ENCODE measurements at places on chromosomes 1 and 21.

DNA sequence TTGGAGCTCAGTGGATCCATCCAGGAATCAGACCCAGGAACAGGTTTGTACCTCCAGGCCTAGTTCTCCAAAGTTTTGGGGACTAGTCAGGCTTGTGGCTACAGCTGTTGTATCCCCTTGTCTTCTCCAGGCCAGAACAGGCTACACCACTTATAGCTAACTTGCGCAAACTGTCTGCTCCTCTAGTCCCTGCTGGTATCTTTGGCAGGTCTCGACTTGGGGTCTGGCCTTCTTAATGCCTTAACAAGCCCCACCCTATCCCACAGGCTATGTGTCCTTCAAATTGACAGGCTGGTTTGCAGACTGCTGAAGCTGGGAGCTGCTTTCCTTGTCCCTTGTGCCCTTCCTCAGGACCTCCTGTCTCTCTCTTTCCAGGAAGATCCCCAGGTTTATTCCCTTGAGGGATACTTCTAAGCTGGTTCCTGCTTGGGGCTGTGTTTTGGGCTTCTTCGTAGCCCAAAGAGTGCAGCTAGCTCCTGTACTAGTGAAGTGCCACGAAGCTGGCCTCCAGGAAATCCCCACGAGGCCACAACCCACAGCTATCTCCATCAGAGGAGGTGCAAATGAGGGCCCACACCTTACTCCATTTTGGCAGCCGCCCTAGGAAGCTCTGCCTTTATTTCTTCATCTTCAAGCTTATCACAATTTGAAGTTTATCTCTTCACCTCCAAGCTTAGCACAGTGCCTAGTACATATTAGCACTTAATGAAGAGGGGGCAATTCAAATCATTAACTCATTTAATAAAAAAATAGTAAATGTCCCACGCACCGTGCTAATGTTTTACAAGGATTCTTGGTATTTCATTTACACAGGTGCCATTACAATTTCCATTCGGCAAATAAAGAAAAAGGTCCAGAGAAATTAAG lies 683 bp upstream of the DMAP1 start:
- no peak for DNase-seq

GRCh38 chr1:154502066-154502743 lies at the start of the genes SHE and TDRD10:
TSS of gene SHE (minus strand) at chr1:154502412. CDS start at chr1:154502026, 386 bp downstream.
TSS of gene TDRD10 (plus strand) at chr1:154502219. CDS start at chr1:154506904, 4,685 bp downstream.
- DNase-seq: no peak

DNA sequence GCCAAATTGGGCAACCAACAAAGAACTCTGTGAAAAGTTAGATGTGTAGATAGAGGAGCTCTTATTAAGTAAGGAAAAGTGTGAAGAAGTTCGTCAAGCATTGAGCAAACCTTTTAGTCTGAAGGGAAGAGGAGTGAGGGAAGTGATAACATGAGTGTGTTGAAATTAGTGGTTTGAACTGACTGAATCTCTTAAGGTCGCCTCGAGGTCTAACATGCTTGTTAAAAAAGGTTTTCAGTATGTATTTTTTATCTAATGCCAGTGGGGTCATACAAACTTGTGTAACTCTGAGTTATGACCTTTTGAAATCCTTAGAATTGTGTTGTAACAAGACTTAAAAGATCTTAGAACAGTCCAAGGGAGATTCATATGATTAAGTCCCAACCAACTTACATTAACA lies 34.1 kb downstream of the SOAT1 start:
- no peak for DNase-seq

GRCh38 chr21:21508859-21509258 lies 510.6 kb downstream of the NCAM2 start:
- no peak for DNase-seq

DNA sequence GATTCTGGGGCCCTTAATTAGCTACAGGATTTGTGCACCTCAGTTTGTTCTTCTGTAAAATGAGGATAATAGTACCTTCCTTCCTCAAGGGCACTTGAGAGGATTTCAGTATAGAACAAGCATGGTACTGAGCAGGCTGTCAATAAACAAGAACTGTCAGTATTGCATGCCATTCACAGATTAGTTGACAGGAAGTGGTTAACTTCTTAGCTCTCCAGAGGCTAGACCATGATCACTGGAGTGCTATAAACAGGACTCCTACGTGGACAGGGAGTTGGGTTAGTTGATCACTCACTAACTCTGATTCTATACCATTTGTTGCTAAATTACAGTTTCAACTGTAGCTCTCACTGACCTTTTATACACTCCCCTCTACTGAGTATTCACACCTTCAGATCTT lies 126.2 kb upstream of the DAB1 start:
- DNase-seq: no peak

- no peak for DNase-seq
Measured at GRCh38 chr1:239914751-239915231, 176.9 kb upstream of the FMN2 start.

DNA sequence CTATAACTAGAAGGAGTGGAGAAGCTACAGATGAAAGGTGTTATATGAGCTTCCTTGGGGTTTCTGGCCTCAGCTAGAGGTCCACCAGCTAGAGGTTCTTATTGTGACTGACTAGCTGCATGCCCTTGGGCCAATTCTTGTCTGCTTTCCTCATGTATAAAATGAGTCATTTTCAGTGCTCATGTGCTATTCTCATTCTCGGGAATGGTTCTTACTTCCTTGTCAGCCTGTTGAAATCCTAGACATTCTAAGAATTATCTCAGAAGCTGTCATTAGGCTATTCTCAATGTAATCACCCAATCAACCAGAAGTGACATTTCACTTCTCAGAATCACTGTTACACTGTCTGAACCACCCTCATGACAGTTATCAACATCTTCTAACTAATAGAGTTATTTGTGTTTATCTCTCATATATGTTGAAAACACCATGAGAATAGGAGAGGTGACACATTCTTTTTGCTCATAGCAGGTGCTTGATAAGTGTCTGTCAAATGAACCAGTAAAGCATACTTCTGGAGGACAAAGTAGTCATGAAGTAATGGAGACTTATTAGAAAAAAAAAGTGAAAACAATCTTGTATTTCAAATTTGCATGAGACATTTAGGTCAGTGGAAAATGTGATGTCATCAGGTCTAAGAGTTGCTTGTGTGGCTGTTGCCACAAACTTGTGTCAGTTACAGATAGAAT lies 122.8 kb upstream of the IVNS1ABP start:
- DNase-seq: peak; percentile 21

- DNase-seq: no peak
Measured at GRCh38 chr1:147124266-147124665, 48.0 kb downstream of the PRKAB2 start.

GRCh38 chr21:45359451-45360217 lies 45.3 kb upstream of the COL18A1 start:
- no peak for DNase-seq

GRCh38 chr1:46039571-46040052 lies 92.8 kb downstream of the PIK3R3 start:
- DNase-seq: no peak

GRCh38 chr1:156502894-156503697 lies 2.5 kb upstream of the MEF2D start:
- DNase-seq: no peak

DNA sequence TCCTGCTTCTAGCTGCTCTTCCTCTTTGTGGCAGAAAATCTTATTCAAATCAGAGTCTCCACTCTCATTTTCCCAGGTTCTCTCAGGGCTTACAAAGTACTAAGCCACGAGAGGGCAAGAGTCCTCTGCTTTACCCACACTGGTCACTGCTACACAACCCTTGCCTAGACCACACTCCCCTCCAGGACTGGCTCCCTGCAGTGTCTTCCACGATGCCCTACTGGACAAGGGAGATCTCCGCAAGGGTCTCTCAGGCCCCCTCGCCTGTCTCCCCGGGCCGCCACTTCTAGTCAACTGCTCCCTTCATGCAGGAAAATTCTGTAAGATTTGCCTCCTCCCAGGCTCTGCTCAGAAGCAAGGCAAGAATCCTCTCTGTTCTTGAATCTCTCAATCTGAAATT lies 319.6 kb downstream of the RRAGC start:
- DNase-seq: no peak

- no peak for DNase-seq
Measured at GRCh38 chr1:230157420-230158390, 90.7 kb downstream of the GALNT2 start.

DNA sequence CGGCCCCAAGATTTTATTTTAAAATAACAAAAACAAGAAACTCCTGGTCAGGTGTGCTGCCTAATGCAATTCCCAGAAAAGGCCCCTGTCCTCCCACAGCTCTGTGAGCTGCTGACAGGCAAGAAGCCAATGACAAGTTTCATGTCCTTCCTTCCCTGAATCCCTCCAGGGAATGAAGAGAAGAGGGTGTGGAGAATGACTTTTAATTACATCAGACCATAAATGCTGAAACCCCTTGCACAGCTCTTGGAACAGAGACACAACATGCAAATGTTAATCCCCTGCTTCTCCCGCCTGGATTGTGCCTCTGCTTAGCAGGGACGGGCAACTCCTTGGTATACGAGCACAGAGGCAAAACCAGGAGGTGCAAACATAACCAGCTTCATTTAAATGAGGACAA lies 228.1 kb upstream of the CAMK1G start:
- DNase-seq: no peak

GRCh38 chr1:245578771-245579170 lies 424.0 kb downstream of the KIF26B start:
- DNase-seq: no peak

DNA sequence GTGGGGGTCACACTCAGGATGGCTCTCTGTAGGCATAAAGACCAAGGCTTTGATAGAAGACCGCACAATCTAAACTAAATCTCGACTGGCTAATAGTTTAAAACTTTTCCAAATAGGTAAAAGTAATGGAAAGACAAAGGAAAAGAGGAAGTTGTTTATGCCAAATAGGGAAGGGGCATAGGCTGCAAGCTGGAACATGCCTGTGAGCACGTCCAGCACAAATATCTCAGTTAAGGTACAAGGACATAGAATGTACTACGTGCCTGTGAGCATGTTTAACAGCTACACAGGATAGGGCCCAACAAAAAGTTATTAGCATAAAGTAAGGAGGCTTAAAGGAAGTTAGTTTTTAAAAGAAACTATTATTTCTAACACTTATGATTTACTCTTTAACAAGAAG lies 27.6 kb upstream of the GUCA2A start:
- DNase-seq: no peak

GRCh38 chr21:37165586-37165985 lies 92.5 kb downstream of the TTC3 start:
- DNase-seq: no peak

- DNase-seq: no peak
Measured at GRCh38 chr1:69271587-69272125, 296.1 kb upstream of the LRRC7 start.

DNA sequence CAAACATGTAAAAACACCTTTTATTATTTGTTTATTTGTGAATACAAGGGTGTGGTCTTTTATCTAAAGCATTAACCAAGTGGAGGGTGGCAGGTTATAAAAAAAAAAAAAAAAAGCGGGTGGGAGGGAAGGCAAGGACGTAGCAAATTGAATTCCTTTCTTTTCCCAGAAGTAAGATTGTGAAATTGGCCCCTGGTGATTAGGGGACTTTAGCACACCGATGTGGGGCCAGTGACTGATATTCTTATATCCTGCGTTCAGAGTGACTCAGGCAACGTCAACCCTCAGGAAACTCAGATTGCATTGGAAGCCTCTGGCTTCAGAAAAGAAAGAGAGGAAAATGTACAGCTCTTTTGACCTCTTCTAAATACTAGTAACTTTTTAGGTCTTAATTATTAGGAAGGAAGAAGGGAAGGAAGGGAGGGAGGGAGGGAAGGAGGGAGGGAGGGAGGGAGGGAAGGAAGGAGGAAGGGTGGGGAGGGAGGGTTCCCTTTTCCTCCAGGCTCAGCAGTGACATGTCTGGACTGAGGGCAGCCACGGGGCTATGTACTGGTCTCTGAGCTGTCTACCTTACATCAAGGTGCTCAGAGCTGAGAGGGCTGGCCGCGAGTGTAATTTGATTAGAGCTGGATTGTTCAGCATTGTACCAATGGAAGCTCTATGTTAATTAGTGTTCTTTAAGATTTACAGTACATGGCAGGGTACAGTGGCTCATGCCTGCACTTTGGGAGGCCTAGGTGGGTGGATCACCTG lies 30.2 kb downstream of the EVA1C start:
- no peak for DNase-seq

DNA sequence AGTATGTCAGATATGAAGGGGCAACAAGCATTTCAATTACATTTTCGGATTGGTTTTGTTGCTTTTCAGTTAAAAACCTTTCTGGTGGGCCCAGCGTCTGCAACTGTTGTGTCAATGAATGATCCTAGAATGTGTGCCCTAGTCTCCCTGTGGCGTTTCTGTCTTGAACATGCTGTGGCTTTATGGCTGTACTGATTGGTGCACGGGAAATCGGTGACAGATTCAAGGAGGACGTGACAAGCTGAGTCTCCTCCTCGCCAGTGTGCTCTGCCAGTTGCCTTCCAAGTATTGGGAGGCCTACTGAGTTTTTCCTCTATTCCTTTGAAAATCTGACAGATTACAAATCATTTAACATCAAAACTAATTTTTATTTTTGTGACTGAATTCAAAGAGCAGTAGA lies 127.6 kb downstream of the ZP4 start:
- DNase-seq: no peak

- no peak for DNase-seq
Measured at GRCh38 chr1:26991310-26992116, 2.0 kb upstream of the TRNP1 start.

GRCh38 chr1:240967070-240967724 lies 355.2 kb upstream of the GREM2 start:
- DNase-seq: no peak

DNA sequence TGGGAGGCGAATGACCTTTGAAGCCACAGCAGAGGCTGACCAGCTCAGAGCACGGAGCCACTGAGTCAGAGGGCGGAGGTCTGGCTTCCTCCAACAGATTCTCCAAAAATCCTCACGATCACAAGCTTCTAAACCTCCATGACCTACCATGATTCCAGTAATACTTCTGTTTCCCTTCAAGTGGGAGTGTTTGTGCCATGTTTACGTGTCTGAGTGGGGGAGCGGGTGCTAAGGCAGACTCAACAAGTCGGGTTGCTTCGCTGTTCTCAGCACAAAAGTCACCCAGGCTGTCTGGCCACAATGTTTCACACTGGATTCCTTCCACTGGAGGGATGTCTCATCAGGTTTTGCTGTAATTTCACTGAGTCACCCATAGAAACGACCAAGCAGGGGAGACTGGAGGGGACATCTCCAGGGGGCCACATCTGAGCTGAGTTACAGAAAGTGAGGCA lies 86.2 kb downstream of the SLC66A1 start:
- DNase-seq: no peak

- DNase-seq: no peak
Measured at GRCh38 chr21:38297194-38297631, 40.4 kb downstream of the KCNJ15 start.

DNA sequence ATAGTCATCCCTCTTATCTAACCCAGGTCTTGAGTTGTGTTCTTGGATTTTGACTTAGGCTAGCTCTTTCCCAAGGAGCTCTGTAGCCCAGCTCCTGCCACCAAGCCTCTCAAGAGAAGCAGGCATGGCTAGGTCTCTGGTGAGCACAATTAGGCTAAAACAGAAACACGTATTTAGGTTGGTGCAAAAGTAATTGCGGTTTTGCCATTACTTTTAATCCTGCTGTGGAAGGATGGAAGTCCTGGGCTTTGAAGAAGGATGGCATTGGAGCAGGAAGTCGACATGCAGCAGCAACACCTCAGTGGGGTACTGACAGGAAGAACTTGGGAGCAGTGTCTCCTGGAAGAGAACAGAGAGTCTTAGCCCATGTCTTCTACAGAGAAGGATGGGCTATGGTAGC lies 80.0 kb upstream of the CCDC190 start:
- no peak for DNase-seq

GRCh38 chr21:38567335-38567969 lies 69.2 kb upstream of the ERG start:
- no peak for DNase-seq

GRCh38 chr1:110718452-110718851 lies 43.7 kb upstream of the KCNA3 start:
- DNase-seq: no peak

Data from stimulated activated CD4-positive, alpha-beta T cell treated with anti-CD3 and anti-CD28 coated beads, Interleukin-1b, Interleukin-23, amount 100 ng/mL, for 4 hours (primary cell).